ENCODE measurements at places on chromosomes 3 and 15. TPM values are rescaled to one million over a fixed set of nuclear protein-coding genes. Genes with fewer than 3 reads are reported as not detected.

DNA sequence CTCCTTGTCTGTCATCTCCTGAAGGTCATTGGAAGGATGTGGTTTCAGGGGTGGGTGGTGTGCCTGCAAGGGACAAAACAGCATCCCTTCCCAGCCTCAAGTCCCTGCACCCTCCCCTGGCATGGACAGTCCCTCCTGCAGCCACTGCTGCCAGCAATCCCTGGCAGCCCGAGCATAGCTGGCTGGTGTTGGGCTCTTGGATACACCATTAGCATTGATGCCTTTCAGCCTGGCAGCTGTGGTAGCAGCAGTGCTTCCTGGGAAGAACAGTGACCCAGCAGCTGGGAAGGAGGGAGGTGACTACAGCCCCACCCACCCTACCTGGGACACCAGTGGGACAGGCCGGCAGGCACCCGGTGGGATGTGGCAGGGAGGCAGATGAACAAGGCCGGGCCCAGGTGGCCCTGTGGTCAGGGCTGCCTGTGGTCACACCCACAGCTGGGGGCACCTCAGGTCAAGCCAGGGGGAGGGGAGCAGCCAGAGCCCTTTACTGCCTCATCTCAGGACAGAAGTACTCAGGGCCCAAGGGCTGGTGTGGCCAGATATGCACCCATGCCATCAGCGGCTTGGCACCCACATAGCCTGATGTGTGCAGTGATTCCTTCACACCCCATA lies 32.9 kb upstream of the TMEM115 start:
- no peak for DNase-seq

DNA sequence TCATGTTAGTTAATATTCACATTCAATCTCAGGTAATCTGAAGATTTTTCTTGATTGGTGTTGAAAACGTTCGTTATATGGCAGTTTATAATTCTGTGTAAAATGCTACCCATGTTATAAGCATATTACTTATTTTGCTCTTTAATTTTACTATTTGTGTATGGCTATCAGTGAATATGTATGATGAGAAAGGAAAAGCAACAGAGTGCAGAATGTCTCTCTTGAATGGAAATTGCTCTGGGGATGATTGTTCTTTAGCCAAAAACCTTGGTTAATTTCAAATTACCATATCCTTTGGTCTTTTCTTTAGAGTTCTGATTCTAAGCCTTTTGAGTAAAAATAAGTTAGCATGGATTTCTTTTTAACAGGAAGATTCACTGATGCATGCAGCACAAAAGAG lies 2.5 kb downstream of the SERPINI1 start:
- DNase-seq, result no peak

GRCh38 chr3:37934631-37935289 lies 55.8 kb upstream of the VILL start:
- no peak for DNase-seq

- DNase-seq, result no peak
These were observed 150.5 kb upstream of the THBS1 start for GRCh38 chr15:39430389-39430788.

DNA sequence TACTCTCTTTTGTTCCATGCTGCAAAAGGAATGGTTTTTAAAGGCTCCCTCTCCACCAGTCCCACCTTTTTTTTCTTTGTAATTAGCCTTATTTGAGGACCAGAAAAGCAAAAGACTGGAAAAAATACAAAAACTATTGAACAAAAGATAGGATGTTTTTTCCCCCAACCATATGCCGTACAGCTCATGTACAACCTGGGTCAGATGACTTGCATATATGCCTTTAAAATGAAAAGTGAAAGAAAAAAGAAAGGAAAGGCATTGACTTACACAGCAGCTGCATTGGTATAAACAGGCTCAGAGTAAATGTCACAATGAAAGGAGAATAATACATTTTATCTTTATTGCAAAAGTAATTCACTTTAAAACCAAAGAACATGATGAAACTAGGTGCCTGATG lies 69.5 kb upstream of the CMC1 start:
- no peak for DNase-seq

- DNase-seq, result no peak
These were observed 43.6 kb upstream of the PIAS1 start for GRCh38 chr15:68010361-68011153.

DNA sequence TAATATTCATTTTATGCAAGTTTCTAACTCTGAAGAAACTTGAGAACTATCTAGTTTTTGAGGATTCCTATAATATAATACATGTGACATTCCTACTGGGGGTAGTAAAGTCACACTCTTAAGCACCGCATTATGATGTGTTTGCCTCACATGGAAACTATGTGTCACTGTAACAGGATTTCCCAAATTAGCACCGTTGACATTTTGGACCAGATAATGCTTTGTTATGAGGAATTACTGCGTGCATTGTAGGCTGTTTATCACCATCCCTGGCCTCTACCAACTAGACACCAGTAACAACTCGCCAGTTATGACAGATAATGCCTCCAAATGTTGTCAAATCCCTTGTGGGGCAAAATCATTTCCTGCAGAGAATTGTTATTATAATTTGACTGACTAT lies 267.8 kb downstream of the RAP2B start:
- no peak for DNase-seq

DNA sequence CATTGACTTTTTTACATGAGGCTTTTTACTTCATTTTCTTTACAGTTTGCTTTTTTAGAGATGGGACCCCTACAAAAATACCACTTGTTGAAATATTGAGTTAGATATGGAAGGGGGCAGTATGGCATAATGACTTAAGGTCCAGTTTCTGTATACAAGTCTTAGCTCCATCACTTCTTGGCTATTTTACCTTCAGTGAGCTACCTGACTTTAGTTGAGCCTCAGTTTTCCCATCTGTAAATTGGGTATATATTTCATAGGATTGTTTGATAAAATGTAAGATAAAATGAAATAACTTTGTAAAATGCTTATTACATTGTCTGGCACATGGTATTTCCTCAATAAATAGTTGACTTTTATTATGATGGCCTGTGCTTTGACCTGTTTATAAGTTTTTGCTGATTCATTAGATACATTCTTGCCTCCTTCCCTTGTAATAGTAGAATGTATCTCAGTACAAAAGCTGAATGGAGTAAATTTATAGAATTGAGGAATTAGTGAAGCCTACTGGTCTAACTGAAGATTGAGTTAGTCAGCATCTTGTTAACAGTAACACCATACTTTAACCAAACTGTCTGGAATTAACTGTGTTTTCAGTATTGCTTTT lies 27.6 kb downstream of the TBC1D23 start:
- no peak for DNase-seq

GRCh38 chr3:158109804-158110657 lies at the start of gene RSRC1:
Gene RSRC1, plus strand, starts transcription at chr3:158110089. Its CDS starts 12,016 bp downstream, at chr3:158122105.
- DNase-seq, result peak; percentile 74

DNA sequence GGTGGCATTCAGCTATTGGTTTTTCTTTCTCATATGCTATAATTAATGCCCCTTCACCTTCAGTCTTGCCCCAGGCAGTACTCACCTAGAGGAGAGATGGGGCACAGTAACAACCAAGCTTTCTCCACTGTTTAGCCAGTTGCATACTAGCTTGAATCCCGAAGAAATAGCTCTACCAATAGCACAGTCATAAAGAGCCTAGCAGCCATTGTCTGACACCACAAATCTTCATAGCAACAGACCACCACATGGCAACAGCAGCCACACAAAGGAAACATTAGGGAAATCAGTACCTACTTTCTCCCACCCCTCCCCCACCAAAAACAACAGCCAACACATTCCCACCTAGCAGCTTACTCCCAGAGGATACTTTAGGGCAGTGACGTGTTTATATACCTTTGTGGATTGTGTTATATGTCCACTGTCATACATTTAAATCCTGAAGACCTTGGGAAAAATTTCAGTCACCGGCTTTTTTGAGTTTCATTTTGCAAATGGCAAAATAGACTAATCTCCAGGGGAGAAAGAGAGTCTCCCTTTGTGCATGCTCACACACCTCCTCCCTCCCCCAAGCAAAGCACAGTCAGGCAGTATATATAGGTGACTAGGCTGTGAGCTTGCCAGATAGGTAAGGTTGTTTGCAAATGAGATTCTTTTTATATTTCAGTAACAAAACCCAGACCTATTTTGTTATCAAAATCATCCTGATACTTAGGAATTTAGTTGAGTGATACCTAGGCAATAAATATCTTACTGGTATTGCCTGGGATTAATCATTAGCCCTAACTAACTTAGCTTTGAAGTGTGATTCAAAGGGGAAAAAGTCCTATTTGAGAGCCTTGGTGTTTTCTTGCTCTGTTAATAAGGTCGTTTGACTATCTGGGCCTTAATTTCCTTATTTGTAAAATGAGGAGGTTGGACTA lies 140.6 kb downstream of the RBPMS2 start:
- no peak for DNase-seq

DNA sequence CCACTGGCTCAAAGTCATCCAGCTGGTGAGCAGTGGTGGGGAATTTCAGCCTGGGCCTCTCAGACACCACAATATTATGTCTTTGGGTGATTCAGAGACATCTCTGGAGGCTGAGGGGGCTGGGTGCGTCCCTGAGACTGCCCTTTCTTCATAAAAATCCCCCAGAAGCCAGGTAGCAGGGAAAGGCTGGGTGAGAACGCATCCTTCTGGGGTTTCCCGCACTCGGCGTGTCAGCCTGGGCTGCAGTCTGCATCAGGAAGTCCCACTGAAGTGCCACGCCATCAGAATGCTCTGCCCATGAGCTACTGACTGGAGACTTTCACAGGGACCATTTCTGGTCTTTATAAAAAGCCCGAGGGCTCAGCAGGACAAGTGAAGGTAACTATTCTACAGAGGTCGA lies 148.8 kb upstream of the SLC6A11 start:
- no peak for DNase-seq

- DNase-seq, result peak; percentile 57
These were observed 1.4 kb downstream of the CRTAP start for GRCh38 chr3:33115024-33115768.

DNA sequence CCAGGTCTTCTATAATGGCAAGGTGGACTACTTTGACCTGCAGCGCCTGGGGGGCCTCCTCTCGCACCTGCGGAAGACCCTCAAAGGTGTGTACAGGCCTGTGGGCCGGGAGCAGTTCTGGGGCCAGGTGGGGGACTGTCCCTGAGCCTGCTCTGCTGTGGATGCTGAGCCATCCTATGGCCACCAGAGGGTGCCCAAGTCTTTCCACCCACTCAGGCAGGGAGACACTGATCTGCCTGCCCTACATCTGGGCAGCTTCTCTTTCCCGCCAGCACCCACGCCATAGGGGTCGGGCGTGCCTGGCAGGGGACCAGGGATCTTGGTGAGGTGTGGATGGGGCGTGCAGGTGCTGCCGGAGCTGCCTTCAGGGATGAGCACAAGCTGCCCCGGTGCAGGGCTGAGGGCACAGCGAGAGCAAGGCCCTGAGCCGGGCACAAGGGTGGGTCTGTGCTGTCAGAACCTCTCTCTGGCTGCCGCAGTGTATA lies 14.1 kb downstream of the RNF123 start:
- peak; percentile 64 for DNase-seq

- DNase-seq, result no peak
These were observed 6.3 kb upstream of the TLE3 start for GRCh38 chr15:70103880-70104626.

GRCh38 chr3:141126661-141127343 lies 75.7 kb downstream of the SPSB4 start:
- DNase-seq, result no peak

- DNase-seq, result no peak
These were observed 41.7 kb downstream of the RAB27A start for GRCh38 chr15:55247766-55248427.

- no peak for DNase-seq
These were observed 9.0 kb upstream of the APBA2 start for GRCh38 chr15:28876845-28877185.

- DNase-seq, result no peak
These were observed 393.3 kb downstream of the TBC1D5 start for GRCh38 chr3:17349093-17349492.

DNA sequence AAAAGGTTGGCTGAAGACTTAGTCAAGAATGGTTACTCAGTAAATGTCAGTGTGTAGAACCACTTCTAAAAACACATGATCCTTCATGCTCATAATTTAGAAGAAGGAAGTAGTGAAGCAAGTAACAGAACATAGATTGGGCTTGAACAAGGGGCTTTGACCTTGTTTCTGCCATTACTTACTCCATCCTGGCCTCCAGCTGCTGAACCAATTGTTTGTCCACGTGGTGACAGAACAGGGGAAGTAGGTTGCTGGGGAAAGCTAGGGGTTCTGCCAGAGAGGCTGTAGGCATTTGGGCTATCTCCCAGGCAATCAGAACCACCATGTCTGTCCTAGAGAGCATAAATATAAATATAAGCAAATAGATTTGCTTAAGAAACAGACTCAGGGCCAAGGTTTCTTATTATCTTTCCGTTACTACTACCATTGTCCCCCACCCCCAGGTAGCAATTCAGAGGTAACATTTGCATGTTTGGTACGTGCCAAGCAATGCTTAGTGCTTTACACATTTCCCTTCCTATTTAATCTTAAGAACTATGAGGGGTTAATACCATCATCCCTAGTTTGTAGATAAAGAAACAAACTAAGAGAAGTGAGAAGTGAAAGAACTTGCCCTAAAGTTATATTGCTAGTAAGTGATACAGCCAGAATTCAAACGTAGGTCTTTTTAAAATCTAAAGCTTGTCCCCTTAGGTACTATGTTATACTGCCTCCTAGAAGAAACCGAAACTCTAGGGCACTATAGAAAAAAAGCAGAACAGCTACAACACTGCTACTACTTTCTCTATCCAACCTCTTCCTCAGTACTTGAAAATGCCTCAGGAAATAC lies 3.0 kb upstream of the SPG11 start:
- DNase-seq, result no peak

- no peak for DNase-seq
These were observed 30.3 kb downstream of the CYP11A1 start for GRCh38 chr15:74337146-74337545.

Gene ERICH6
- 0.48 TPM for total RNA-seq

Gene NEO1
- 66.3 TPM for total RNA-seq

Gene ATOSA
- total RNA-seq, result 215 TPM

Gene C3orf20
- total RNA-seq, result 0.15 TPM

Gene STRA6
- total RNA-seq, result 0.98 TPM

Gene HESX1
- 0.66 TPM for total RNA-seq

Gene STAB1
- 149 TPM for total RNA-seq

Gene MAP1A
- 8.8 TPM for total RNA-seq

Gene AGBL1
- not detected for total RNA-seq

Gene GOLGA8R
- 4.5 TPM for total RNA-seq

Gene IL17RD
- total RNA-seq, result 31.0 TPM

Gene IGDCC3
- not detected for total RNA-seq

Gene GREM1
- 2.5 TPM for total RNA-seq

Gene FBXW12
- total RNA-seq, result 0.32 TPM

Gene CTDSPL2
- 48.3 TPM for total RNA-seq
